ENCODE measurements at places on chromosomes 11 and 22.

- DNase-seq: no peak
Observed at GRCh38 chr11:105923807-105924206, 98.2 kb downstream of the MSANTD4 start.

DNA sequence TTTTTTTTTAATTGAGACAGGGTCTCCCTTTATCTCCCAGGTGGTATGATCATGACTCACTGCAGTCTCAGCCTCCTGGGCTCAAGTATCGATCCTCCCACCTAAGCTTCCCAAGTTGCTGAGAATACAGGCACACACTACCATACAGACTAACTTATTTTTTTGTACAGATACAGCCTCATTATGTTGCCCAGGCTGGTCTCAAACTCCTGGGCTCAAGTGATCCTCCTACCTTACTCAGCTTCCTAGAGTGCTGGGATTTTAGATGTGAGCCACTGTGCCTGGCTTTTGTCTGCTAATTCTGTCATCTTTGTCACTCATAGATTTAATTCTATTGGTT lies 43.5 kb downstream of the CBL start:
- DNase-seq: no peak

DNA sequence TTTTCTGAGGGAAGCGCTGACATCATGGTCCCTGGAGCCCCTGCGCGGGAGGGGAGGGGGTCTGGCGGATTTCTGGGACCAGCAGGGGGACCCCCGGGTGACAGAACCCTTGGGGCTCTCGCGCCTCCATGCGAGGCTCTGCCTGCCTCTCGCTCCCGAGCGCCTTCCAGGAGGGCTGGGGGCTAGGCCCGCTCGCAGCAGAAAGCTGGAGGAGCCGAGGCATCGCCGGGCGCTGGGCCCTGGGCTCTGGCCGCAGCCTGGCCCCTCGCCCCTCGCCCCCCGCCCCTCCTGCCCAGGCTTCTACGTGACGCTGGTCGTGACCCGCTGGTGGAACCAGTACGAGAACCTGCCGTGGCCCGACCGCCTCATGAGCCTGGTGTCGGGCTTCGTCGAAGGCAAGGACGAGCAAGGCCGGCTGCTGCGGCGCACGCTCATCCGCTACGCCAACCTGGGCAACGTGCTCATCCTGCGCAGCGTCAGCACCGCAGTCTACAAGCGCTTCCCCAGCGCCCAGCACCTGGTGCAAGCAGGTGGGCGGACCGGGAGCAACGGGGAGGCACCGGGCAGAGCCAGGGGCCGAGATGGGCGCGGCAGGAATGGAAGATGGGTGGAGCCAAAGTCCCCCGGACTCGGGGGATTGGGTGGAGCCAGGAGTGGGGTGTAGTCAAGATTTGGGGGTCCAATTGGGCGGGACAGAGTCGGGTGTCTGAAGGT lies 5.4 kb downstream of the BEST1 start:
- DNase-seq: no peak

DNA sequence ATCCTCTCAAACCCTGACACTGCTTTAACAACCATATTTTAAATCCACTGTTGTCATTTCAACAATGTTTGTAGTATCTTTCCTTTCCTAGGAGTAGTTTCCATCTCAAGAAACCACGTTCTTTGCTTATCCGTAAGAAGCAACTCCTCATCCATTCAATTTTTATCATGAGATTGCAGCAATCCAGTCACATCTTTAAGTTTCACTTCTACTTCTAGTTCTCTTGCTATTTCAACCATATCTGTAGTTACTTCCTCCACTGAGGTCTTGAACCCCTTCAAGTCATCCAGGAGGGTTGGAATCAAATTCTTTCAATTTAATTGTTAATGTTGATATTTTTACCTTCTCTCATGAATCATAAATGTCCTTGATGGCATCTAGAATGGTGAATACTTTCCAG lies 22.4 kb downstream of the CCDC82 start:
- DNase-seq: no peak

DNA sequence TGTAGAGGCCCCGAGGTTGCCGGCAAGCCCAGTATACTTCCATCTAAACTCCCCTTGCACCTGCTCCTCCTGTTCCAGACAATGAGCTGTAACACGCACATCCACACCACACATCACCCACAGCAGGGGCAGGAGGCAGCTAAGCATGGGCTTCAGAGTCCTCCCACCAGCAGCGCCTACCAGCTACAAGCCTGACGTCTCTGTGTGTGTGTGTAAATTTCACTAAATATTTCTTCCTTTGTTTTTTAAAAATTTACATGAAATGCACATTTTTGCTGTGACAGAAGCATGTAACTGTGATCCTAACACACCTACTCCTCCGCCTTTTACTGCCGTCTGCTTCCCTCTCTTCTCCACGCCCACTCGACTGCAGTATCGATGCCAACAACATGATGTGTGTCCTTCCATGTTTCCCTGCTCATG lies 29.4 kb upstream of the PACSIN2 start:
- DNase-seq: no peak

DNA sequence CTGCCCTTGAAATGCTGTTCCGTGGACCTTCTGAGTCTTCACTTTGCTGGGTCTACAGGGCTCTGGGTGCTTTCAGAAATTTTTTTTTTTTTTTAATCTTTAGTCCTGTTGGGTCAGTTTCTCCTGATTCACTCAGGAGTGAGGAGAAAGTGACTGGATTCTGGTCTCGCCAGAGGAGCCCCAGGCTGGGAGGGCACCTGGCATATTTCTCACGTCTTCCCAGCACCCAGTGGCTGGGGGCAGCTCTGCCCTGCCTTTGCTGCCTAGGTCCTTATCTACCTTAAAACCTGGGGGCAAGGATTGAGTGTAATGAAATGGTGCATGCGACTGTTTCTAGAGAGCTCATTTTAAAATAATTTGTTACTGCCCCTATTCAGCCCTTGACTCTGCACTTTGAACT lies 23.3 kb downstream of the SAMM50 start:
- DNase-seq: no peak

- DNase-seq: no peak
Observed at GRCh38 chr22:17876306-17876831, 102.1 kb upstream of the BID start.
